ENCODE measurements at places on chromosomes 13 and 19. TPM values are rescaled to one million over a fixed set of nuclear protein-coding genes. Genes with fewer than 3 reads are reported as not detected.

GRCh38 chr13:35833031-35833430 lies 298.2 kb downstream of the DCLK1 start:
- no peaks in the 10 kb centered on the region for H3K4me1 ChIP-seq
- no peak for DNase-seq
- no peaks in the 10 kb centered on the region for H3K27me3 ChIP-seq

DNA sequence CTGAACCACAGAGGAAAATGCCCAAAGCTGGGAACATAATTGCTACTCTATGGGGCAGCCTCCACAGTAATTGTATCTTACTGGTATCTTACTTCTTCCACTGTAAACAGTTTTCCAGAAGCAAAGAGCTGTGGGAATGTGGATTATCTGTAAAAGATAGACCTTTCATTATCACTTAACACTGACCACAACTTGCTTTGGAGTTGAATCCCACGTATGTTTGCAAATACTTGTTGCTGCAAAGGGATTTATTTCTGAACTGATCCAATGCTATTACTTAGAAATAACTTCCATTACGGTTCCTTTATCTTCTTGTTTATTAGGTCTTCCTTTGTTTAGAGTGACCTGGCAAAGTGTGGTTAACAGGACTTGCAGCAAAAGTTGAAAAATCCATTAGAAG lies 218.1 kb downstream of the KCTD12 start:
- no peak for DNase-seq
- H3K4me1 ChIP-seq, result no peaks in the 10 kb centered on the region
- H3K36me3 ChIP-seq, result no peaks in the 10 kb centered on the region
- no peak overlapping the region for H3K4me3 ChIP-seq

DNA sequence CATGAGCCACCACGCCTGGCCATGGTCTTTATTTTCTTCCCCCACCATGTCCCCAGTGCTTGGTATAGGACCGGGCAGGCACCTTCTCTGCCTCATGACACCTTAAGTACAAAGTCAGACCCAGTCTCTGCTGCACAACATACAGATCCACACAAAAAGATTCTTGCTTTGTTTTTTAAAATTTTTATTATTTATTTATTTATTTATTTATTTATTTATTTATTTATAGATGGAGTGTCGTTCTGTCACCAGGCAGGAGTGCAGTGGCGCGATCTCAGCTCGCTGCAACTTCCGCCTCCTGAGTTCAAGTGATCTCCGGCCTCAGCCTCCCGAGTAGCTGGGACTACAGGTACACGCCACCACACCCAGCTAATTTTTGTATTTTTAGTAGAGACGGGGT lies 2.5 kb upstream of the NFIX start:
- DNase-seq, result no peak
- H3K4me1 ChIP-seq, result peaks cover 8% of the 10 kb centered on the region
- H3K36me3 ChIP-seq, result no peaks in the 10 kb centered on the region
- no peak overlapping the region for H3K27ac ChIP-seq

- H3K36me3 ChIP-seq, result no peaks in the 10 kb centered on the region
- H3K27ac ChIP-seq, result no peak overlapping the region
- H3K4me1 ChIP-seq, result no peaks in the 10 kb centered on the region
- H3K27me3 ChIP-seq, result no peaks in the 10 kb centered on the region
- DNase-seq, result no peak
These were observed 565.8 kb downstream of the IRS2 start for GRCh38 chr13:109220631-109221030.

Gene DLEU7
- 0.35 TPM for polyA plus RNA-seq

Measured in adrenal gland (tissue), 19 donors.